Left colon (tissue), 2 donors: ENCODE measurements at places on chromosomes 4 and X. TPM values are rescaled to one million over a fixed set of nuclear protein-coding genes. Genes with fewer than 3 reads are reported as not detected.

IL15 gene
- 5.6 TPM for total RNA-seq

COL4A5 gene
- 5.6 TPM for total RNA-seq

CYBB gene
- total RNA-seq, result 23.5 TPM

CXCL11 gene
- 0.36 TPM for total RNA-seq

BBS12 gene
- 3.7 TPM for total RNA-seq

NKX1-1 gene
- total RNA-seq, result not detected

NDP gene
- total RNA-seq, result 0.17 TPM

NUP62CL gene
- 2.4 TPM for total RNA-seq

SLC34A2 gene
- total RNA-seq, result not detected

RIPPLY1 gene
- not detected for total RNA-seq

PAGE2B gene
- not detected for total RNA-seq

LINC00632 gene
- 32.1 TPM for total RNA-seq

HPGDS gene
- 3.3 TPM for total RNA-seq

DMP1 gene
- not detected for total RNA-seq

SSX2 gene
- total RNA-seq, result not detected
